ENCODE measurements at places on chromosomes 5 and 9. TPM values are rescaled to one million over a fixed set of nuclear protein-coding genes. Genes with fewer than 3 reads are reported as not detected.

DNA sequence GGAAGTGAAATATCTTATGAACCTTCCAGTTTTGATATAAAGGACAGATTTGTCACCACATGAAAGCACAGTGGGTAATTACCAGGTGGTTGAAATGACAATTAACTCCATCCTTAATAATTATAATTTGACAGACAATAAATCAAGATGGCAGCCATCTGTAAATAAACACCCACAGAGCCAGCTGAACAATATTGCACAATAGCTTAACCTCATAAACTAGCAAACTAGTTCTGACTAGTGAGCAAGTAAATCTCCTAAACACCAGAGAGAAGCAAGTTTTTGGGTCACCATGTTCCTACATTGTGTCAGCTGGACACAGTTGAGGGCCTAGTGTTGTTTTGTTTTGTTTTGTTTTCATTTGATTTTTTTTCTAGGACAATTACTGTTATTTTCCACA, 577.4 kb downstream of the ACTL7B start:
- no peaks in the 10 kb centered on the region for H3K36me3 ChIP-seq
- no peaks in the 10 kb centered on the region for H3K4me1 ChIP-seq
- no peak overlapping the region for H3K4me3 ChIP-seq
- no peak overlapping the region for H3K27ac ChIP-seq
- no peaks in the 10 kb centered on the region for H3K27me3 ChIP-seq

HTR4 gene
- 0.18 TPM for total RNA-seq

DNA sequence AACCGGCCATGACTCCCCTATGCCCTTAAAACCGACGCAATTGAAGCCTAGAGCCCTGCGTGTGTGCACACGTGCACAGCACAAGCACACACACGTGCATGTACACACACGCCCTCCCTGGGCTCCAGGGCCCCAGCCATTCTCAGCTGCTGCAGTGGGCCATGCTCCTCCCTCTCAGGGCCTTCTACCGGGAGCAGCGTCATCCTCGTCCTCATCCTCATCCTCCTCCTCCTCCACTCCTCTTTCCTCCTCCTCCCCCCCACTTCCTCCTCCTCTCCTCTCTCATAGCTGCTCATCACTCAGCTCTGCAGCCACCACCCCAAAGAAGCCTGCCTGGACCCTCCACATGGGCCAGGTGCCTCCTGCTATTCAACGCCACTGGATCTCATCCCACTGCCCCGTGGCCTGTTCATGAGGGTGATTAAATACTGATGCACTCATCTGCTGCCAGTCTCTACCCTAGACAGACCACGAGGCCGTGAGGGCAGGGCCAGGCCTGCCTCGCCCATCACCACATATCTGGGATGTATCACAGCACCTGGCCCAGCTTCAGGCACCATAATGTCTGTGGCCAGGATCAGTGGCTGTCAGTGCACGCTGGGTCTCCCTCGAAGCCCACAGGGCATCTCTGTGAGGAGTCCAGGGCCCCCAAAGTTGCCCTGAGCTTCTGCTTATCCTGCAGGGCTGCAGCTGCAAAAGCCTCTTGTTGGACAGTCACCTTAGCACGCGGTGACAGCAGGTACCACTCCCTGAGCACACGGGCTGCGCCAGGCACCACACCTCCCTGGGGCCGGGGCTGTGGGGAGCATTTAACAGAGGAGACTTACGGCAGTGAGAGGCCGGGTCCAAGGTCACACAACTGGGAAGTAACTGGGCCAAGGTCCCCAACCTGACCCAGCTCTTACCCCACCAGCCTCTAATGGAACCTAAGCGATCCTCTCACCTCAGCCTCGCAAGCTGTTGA, 9.8 kb downstream of the FAM78A start:
- no peaks in the 10 kb centered on the region for H3K36me3 ChIP-seq
- H3K4me3 ChIP-seq, result no peak overlapping the region
- H3K27ac ChIP-seq, result peak overlapping the region; percentile 29
- no peaks in the 10 kb centered on the region for H3K27me3 ChIP-seq
- no peaks in the 10 kb centered on the region for H3K4me1 ChIP-seq
- no peak for DNase-seq

CDH18 gene
- total RNA-seq, result not detected

DNA sequence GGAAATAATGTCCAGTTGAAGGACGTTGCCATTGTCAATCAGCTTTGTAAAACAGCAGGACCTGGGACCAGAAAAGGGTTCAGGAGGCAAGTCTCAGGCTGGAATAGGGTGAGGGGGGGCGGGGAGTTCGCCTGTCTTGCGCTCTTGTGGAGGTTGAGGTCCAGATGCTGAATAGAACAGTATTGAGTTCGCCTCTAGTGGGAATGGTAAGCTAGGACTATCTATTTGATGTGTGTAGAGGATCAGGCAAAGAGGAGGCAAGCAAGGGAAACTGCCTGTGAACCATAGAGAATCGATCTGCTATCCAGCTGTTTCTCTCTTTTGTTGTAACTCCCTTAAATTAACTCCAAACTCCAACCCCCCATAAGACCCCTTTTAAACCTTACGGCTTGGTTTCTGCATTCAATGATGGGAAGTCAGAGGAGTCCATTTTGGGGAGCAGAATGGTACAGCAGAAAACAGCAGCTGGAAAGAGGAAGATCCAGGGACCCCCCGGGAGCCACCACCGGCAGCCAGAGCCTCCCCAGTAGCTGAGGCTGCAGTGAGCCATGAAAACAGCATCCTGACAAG, 133.7 kb downstream of the SLC28A3 start:
- H3K4me3 ChIP-seq, result no peak overlapping the region
- no peak for DNase-seq
- no peaks in the 10 kb centered on the region for H3K4me1 ChIP-seq
- H3K27me3 ChIP-seq, result no peaks in the 10 kb centered on the region
- no peaks in the 10 kb centered on the region for H3K36me3 ChIP-seq
- H3K27ac ChIP-seq, result no peak overlapping the region

DNA sequence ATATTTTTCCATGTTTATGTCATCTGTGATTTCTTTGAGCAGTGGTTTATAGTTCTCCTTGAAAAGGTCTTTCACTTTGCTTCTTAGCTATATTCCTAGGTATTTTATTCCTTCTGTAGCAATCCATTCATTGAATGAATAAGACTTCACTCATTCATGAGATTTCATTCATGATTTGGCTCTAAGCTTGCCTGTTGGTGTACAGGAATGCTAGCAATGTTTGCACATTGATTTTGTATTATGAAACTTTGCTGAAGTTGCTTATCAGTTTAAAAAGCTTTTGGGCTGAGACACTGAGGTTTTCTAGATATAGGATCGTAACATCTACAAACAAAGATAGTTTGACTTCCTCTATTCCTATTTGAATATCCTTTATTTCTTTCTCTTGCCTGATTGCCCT, 15.9 kb downstream of the RLN2 start:
- no peaks in the 10 kb centered on the region for H3K36me3 ChIP-seq
- H3K27ac ChIP-seq, result no peak overlapping the region
- DNase-seq, result no peak
- no peak overlapping the region for H3K4me3 ChIP-seq

GRCh38 chr5:171970826-171971225, 35.6 kb downstream of the FBXW11 start:
- H3K27me3 ChIP-seq, result no peaks in the 10 kb centered on the region
- no peak overlapping the region for H3K4me3 ChIP-seq
- H3K36me3 ChIP-seq, result no peaks in the 10 kb centered on the region
- H3K4me1 ChIP-seq, result peaks cover 14% of the 10 kb centered on the region
- H3K27ac ChIP-seq, result no peak overlapping the region

GRCh38 chr9:137304383-137305059, 2.5 kb upstream of the NRARP start:
- H3K4me1 ChIP-seq, result peaks cover 3% of the 10 kb centered on the region
- DNase-seq, result no peak
- no peak overlapping the region for H3K4me3 ChIP-seq
- H3K27me3 ChIP-seq, result peaks cover 7% of the 10 kb centered on the region
- H3K36me3 ChIP-seq, result no peaks in the 10 kb centered on the region
- peak overlapping the region; percentile 85 for H3K27ac ChIP-seq

- H3K4me3 ChIP-seq, result peak overlapping the region; percentile 75
- peak overlapping the region; percentile 98 for H3K27ac ChIP-seq
- peak; percentile 61 for DNase-seq
- no peaks in the 10 kb centered on the region for H3K36me3 ChIP-seq
- H3K27me3 ChIP-seq, result peaks cover 16% of the 10 kb centered on the region
Observed at GRCh38 chr5:142770650-142771609, 753 bp downstream of the ARHGAP26 start.

OTP gene
- total RNA-seq, result not detected

DNA sequence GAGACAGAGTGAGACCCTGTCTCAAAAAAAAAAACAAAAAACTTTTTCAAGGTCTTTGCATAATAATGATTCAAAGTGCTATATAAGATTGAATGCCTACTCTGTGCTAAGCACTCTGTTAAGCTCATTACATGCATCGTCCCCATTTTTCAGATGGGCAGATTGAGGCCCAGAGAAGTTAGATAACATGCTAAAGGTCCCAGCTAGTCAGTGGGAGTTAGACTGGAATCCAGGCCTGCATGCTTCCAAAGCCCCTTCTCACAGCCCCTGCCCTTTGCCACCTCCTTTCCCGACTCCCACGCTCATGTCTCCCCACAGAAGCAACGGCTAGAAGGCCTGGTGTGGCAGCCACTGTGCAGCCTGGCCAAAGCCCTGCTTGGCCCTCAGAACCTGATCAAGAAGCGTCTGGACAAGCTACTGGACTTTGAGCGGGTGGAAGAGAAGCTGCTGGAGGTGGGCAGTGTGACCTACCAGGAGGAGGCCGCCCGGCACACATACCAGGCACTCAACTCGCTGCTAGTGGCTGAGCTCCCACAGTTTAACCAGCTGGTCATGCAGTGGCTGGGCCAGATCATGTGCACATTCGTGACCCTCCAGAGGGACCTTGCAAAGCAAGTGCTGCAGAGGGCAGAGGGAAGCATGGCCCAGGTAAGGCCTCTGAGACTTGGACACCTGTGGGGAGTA, 40.3 kb downstream of the ARHGEF37 start:
- H3K27me3 ChIP-seq, result no peaks in the 10 kb centered on the region
- no peak for DNase-seq
- H3K36me3 ChIP-seq, result peaks cover 3% of the 10 kb centered on the region
- no peak overlapping the region for H3K4me3 ChIP-seq

- H3K27me3 ChIP-seq, result no peaks in the 10 kb centered on the region
- DNase-seq, result no peak
- H3K27ac ChIP-seq, result no peak overlapping the region
- peaks cover 8% of the 10 kb centered on the region for H3K4me1 ChIP-seq
- H3K36me3 ChIP-seq, result no peaks in the 10 kb centered on the region
Observed at GRCh38 chr5:113266913-113267227, 167.9 kb downstream of the TSSK1B start.

FOXD4L3 gene
- not detected for total RNA-seq

ANGPTL2 gene
- 9.5 TPM for total RNA-seq

DNA sequence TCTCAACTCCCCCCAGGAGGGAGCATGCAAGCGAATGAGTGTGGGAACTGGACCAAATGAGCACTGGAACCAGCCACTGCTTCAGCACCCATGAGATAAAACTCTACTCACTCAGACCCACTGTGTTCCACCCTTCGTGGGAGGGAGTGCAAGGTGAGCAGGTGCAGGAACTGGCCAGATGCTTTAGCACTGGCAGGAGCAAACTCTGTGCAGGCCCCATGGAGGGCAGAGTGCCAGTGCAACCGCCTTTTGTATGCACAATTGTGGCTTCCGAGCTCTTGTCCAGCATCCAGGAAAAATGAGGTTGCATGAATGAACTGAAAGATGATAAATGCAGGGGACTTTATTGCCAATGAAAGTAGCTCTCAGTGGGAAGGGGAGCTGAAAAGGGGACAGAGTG, 67.4 kb upstream of the CCDC112 start:
- no peak overlapping the region for H3K27ac ChIP-seq
- no peak overlapping the region for H3K4me3 ChIP-seq
- peaks cover 13% of the 10 kb centered on the region for H3K4me1 ChIP-seq
- H3K36me3 ChIP-seq, result no peaks in the 10 kb centered on the region

GRCh38 chr5:56056875-56057274, 62.1 kb upstream of the IL6ST start:
- no peak overlapping the region for H3K4me3 ChIP-seq
- H3K27me3 ChIP-seq, result no peaks in the 10 kb centered on the region
- DNase-seq, result no peak

GRCh38 chr9:101795147-101795546, 56.7 kb upstream of the GRIN3A start:
- H3K36me3 ChIP-seq, result no peaks in the 10 kb centered on the region
- no peaks in the 10 kb centered on the region for H3K4me1 ChIP-seq
- no peaks in the 10 kb centered on the region for H3K27me3 ChIP-seq

- H3K4me1 ChIP-seq, result no peaks in the 10 kb centered on the region
- DNase-seq, result no peak
- no peak overlapping the region for H3K4me3 ChIP-seq
- H3K27me3 ChIP-seq, result no peaks in the 10 kb centered on the region
- no peak overlapping the region for H3K27ac ChIP-seq
- no peaks in the 10 kb centered on the region for H3K36me3 ChIP-seq
Observed at GRCh38 chr5:54426209-54426608, 29.3 kb upstream of the HSPB3 start.

- no peak for DNase-seq
- H3K27ac ChIP-seq, result no peak overlapping the region
- H3K27me3 ChIP-seq, result no peaks in the 10 kb centered on the region
- H3K4me3 ChIP-seq, result no peak overlapping the region
Observed at GRCh38 chr5:61617039-61617438, 285.0 kb downstream of the ZSWIM6 start.

FOXE1 gene
- total RNA-seq, result 0.06 TPM
